ENCODE measurements at places on chromosomes 12 and 14.

- DNase-seq: peak; percentile 67
Observed at GRCh38 chr14:50501642-50502041, 30.7 kb downstream of the MAP4K5 start.

DNA sequence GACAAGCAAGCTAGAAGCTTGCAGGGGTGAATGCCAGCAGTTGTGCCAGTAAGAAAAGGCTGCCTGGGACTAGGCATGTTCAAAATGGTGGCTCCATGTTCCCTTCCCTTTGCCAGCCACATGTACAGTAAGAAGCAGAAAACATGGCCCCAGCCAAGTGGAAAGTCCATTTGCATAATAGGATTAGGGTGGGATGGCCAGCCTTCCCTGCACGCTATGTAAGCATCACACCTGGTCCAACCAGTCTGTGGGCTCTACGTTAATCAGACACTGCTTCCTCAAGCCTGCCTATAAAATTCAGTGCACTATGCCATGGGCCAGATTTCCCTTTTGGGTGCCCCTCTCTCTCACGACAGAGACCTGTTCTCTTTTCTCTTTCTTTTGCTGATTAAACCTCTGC is 288.4 kb downstream of the GXYLT1 start:
- no peak for DNase-seq

GRCh38 chr14:103545915-103546651 is 16.4 kb downstream of the BAG5 start:
- DNase-seq: no peak

DNA sequence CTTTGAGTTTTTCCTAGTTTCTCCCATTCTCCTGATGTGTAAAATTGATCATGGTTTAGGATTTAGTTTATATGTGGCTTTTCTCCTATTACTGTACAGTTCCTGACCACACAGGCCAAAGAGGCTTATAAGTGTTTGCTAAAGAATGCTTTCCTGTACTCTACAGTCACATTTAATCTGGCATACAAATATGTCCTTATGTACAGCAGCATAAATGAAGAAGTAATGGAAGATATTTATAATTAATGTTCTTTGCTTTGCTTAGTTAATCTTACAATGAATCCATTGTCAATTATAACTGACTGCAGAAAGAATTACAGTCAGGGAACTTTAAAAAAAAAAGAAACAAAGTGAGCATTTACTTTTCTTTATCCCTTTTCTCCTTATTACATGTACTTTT is 293.9 kb downstream of the KCNC2 start:
- no peak for DNase-seq

- no peak for DNase-seq
Observed at GRCh38 chr12:82848845-82849244, 162.1 kb downstream of the TMTC2 start.

- DNase-seq: no peak
Observed at GRCh38 chr12:10070380-10070779, 28.4 kb downstream of the CLEC1A start.

DNA sequence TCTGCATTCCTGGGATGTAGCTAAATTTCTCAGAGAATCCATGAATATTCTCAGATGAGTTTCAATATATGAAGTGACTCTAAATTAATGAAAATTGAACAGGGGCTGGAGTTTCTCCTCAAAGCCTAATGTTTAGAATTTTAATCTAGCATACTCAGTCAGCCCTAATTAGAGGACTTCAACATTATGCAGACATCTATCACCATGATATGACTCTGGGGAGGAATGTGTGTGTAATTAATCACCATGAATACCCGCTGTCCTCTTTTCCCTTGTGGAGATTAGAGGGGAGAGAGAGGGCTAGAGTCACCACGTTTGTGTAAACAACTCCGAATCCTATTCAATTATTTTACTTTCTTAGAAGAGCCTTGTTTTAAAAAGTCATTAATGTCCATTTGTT is 698.6 kb upstream of the MDGA2 start:
- DNase-seq: no peak

GRCh38 chr14:20334017-20334416 is 938 bp upstream of the CCNB1IP1 start:
- no peak for DNase-seq

DNA sequence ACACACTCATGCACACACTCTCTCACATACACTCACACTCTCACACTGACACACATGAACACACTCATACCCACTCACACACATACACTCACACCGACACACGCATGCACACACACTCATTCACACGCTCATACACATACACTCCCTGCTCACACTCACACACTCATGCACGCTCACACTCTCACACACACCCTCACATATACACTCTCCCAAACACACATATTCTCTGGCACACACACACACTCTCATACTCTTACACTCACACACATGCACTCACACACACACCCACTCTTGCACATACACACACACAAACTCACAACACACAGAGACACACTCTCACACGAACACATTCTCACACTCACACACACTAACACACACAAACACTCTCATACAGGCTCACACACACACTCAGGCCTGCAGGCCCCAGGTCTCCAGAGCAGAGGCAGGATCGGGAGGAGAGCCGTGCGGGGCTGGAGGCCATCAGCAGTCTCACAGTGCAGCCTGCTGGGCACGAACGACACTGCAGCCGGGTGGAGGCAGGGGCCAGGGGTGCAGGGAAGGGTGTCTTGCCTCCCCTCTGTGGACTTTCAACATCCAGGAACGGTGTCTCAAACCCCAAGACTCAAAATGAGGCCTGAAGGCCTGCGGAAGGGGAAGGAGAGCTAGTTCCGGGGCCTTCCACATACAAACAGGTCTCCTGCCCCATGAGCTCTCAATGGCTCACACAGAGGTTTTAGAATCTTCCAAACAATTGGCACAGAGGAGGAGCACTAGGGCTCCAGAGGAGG is 148.7 kb downstream of the ANO2 start:
- no peak for DNase-seq

- DNase-seq: no peak
Observed at GRCh38 chr14:52013984-52014600, 24.7 kb downstream of the RTRAF start.

- DNase-seq: no peak
Observed at GRCh38 chr14:57022608-57023007, 212.3 kb upstream of the OTX2 start.

GRCh38 chr14:99073431-99073830 is 198.6 kb downstream of the BCL11B start:
- DNase-seq: no peak

- no peak for DNase-seq
Observed at GRCh38 chr12:106074706-106075392, 63.9 kb downstream of the NUAK1 start.

- no peak for DNase-seq
Observed at GRCh38 chr14:28298156-28298555, 468.4 kb upstream of the FOXG1 start.

DNA sequence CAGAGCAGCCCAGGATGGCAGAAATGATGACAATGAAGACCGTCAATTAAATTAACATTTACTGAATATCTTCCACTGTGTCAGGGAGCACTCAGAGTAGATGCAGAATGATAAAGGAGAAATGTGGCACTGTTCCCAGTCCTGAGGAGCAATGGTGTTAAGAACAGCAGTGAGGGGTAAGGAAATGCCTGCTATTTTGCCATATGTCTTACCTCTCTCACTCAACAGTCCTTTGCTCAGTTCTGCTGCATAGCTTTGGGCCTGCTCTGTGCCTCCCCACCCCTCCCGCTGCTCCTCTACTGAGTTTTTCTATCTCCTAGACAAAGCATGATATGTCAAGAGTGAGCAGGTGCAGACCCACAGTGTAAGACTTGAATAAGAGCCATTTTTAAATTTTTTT is 318.8 kb downstream of the NAV3 start:
- DNase-seq: no peak

- peak; percentile 62 for DNase-seq
Observed at GRCh38 chr12:47504775-47505446, 200.9 kb downstream of the RPAP3 start.

GRCh38 chr14:51018521-51018920 is 74.2 kb upstream of the PYGL start:
- no peak for DNase-seq

DNA sequence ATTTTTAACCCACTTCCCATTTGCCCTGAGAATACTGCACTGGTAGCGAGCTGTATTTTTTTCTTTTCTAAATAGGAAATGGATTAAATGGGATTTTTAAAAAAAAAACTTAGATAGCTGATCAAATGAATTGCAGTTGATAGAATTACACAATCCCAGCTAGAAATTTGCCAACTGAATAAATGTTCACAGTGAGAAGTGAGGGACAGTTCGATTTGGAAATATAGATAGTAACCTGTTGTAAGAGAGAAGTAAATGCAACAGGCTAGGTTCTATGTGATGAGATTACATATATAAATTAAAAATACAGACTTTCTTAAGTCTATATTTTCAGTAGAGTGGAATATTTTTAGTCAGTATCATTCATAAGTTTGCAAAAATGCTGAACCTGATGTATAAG is 48.1 kb upstream of the SMCO2 start:
- no peak for DNase-seq

GRCh38 chr12:64452559-64453329 is 824 bp downstream of the TBK1 start:
- peak; percentile 63 for DNase-seq

DNA sequence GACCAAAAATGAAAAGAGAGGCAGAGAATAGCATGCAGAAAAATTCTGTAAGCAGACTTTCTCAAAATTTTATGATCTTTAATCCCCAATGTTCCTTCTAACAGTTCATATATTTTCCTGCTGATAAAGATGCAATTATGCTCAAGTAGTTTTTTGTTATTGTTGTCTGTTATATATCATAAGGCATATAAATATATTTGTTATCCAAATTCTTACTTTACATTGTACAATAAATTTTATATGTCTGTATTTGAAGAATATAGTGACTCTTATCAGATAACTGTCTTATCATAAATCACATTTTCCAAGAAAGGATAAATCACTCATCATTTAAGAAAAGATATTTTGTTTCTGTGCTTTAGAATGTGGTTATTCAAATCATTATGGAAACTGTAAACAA is 2.6 kb downstream of the RASSF9 start:
- no peak for DNase-seq

DNA sequence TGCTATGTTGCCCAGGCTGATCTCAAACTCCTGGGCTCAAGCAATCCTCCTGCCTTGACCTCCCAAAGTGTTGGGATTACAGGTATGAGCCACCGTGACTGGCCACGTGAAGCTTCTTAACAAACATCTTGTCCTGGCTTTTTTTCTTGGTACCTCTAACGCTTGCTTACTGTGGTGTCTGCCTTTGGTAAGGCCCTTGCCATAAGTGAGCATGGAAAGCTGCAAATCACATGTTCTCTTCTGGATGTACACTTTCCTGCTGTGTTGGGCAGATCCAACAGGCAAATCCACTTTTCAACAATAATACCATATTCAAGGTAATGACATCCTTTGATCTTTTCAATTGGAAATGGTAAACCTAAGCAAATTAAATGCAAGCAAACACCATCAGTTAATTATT is 54.6 kb downstream of the ARF6 start:
- no peak for DNase-seq

GRCh38 chr14:104979758-104980610 is 1.8 kb upstream of the AHNAK2 start:
- DNase-seq: no peak

DNA sequence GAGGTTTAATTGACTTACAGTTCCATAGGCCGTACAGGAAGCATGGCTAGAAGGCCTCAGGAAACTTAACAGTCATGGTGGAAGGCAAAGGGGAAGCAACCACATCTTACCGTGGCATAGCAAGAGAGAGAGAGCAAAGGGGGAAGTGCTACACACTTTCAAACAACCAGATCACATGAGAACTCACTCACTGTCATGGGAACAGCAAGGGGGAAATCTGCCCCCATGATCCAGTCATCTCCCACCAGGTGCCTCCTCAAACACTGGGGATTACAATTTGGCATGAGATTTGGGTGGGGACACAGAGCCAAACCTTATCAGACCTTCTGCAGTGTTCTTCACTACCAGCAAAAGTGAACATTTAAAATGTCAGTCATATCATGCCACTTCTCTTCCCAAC is 58.9 kb downstream of the USP15 start:
- DNase-seq: no peak

DNA sequence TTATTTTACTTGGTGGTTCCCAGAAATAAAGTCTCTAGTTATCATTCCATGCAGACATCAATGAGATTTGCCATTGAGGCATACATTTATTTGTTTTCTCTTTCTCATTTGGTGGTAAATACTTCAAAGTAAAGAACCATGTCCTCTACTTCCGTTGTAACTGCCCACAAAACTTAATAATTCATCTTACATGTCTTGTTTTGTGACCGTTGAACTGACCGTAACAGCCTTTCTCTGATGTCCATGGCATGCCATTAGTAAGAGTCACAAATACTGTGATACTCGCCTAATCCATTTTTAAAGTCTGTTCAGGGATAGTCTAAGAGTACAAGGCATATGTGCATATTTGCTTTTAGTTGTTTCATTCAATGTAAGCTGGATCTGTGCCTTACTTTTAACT is 145.3 kb downstream of the ETV6 start:
- no peak for DNase-seq

DNA sequence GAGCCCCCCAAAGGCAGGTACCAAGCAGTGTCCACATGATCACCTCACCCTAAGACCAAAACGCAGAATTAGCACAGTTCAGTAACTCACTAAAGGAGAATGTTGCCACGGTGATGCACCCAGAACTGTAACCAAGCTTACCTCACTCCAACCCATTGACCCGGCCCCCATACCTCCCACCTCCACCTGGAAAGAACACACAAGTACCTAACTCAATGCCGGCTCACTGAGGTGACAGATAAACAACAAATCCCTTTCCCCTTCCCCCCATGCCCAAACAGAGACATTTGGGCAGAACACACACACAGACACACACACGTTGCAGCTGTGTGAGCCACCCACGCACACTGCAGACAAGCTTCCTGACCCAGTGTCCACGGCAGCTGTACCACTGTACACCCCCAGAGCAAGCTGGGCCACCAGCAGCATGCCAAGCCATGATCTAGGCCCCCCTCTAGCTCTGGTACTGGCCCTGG is 1.3 kb downstream of the RAPGEF3 start:
- DNase-seq: no peak

DNA sequence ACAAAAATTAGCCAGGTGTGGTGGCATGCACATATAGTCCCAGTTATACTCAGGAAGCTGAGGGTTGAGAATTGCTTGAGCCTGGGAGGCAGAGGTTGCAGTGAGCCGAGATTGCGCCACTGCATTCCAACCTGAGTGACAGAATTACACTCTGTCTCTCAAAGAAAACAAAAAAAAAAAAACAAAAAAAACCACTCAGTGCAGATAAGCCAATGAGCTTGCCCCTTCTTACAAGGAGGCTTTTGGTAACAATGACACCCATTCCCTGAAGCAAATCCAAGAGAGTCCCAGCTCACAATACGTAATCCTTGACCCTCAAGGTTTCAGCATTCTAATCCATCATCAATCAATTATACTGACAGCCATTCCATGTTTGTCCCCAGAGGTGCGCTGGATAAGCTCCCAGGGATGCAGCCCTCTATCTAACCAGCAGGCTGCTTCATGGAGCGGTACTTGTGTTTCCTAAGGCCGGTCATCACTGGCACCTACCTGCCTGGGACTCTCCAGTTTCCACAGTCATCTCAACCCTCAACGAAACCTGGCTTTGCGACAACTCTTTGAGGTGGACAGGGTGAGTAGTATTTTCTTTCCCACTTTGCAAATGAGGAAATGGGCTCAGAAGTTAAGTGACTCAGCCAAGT is 12.4 kb downstream of the GCN1 start:
- no peak for DNase-seq

All from non-pigmented ciliary epithelial cell (primary cell).